ENCODE measurements at places on chromosomes 6 and 20. TPM values are rescaled to one million over a fixed set of nuclear protein-coding genes. Genes with fewer than 3 reads are reported as not detected.

HCK gene
- total RNA-seq: not detected

LGSN gene
- not detected for total RNA-seq

LINC00237 gene
- not detected for total RNA-seq

KHDC1L gene
- not detected for total RNA-seq

SASH1 gene
- total RNA-seq: 8.8 TPM

COL10A1 gene
- not detected for total RNA-seq
